MM.1S (cell line): ENCODE measurements at places on chromosomes 4 and X.

GRCh38 chrX:97308171-97308570, 424.5 kb downstream of the RPA4 start:
- DNase-seq, result no peak

DNA sequence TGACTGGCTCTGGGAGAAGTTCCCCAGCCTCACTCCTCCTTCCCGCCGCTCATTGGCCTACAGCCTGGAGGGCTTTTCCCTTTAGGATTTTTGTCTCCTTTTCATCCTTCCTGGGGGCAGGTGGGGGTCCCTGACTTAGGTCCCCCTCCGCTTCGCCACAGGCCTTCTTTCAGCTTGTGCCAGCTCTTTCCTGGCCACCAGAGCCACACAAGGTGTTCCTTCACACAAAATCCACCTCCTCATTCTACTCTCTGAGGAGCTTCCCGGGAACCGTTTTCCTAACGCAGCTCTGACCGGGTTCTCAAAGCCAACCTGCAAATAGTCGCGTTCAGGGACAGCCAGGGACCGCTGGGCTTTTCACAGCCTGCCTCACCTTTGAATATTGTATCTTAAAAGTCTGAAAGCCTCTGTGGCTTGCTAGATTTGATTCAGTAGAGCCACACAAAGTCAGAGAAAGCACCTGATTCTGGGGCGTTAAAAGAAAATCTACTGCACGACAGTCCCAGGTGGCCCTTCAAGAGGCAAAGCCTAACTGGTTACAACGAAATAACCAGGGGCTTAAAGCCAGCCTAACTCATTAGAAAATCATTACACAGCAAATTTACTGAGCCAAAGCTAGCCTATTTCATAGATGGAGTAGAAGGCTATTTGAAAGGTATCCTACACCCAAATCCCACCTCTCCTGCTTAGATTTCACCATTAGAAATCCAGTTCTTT, 731 bp upstream of the GPC3 start:
- DNase-seq, result no peak

GRCh38 chr4:67054896-67055295, 490.4 kb downstream of the CENPC start:
- no peak for DNase-seq

DNA sequence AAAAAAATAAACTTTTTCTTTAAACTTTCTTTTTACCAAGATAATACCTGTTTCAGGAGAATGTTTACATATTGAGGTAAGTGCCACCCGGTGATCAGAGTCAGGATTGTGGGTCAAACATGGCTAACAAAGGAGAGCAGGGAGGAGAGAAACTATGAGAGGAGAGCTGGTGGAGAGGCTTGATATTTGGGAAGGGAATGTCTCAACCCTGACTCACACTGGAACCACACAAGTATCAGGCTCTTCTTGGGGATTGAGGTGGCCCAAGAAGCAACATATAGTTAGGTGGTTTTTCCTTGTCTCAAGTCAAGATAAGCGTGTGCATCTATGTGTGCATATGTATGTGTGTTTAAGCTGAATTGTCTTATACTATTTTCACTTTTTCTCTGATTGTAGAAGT, 6.7 kb downstream of the TCEAL1 start:
- no peak for DNase-seq

GRCh38 chrX:24999511-24999910, 16.3 kb downstream of the ARX start:
- no peak for DNase-seq

GRCh38 chrX:40474205-40474626, 106.6 kb upstream of the ATP6AP2 start:
- no peak for DNase-seq

DNA sequence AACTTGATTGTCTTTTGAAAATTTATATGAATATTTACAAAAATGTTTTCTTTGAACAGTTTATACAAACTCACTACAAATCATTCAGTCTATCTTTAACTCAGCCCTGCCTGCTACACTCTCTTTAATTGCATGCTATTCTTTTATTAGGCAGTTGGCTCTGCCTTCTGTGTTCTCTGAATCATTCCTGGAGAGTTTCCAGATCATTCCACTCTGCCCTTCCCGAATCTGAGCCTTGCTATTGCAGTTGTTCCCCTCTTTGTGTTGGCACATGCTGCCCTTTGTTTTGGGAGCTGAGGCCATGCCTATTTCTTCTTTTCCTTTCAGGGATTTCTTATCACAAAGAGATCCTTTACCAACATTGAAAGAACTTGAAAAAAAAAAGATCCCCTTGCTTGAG, 8.7 kb upstream of the TECRL start:
- no peak for DNase-seq

- no peak for DNase-seq
Measured at GRCh38 chrX:131359611-131360010, 70.5 kb upstream of the IGSF1 start.

- no peak for DNase-seq
Measured at GRCh38 chrX:32280921-32281320, 930.4 kb downstream of the DMD start.

GRCh38 chrX:29590921-29591320, 624.4 kb upstream of the MAGEB2 start:
- DNase-seq, result no peak

- DNase-seq, result no peak
Measured at GRCh38 chr4:105158837-105159236, 12.2 kb downstream of the TET2 start.

GRCh38 chr4:73828956-73829355, 7.5 kb upstream of the CXCL6 start:
- no peak for DNase-seq

- no peak for DNase-seq
Measured at GRCh38 chr4:167544391-167544790, 310.1 kb upstream of the SPOCK3 start.

DNA sequence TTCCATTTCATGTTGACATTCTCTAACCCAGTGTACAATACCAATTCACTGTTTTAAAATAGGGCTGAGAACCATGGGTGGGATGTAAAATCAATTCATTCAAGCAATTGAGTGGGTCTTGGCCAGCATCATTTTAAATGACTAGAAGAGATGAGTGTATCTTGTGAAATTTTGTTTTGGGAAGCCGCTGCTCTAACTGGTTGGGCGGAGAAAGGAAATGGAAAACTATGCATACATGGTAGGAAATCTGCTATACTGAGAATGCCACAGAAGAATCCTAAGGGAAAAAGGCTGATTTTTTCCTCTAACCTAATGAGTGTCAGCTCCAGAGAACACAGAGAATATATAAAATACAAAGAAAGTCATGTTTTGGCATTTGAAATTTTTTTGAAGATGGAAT, 54.8 kb upstream of the DCLK2 start:
- no peak for DNase-seq

DNA sequence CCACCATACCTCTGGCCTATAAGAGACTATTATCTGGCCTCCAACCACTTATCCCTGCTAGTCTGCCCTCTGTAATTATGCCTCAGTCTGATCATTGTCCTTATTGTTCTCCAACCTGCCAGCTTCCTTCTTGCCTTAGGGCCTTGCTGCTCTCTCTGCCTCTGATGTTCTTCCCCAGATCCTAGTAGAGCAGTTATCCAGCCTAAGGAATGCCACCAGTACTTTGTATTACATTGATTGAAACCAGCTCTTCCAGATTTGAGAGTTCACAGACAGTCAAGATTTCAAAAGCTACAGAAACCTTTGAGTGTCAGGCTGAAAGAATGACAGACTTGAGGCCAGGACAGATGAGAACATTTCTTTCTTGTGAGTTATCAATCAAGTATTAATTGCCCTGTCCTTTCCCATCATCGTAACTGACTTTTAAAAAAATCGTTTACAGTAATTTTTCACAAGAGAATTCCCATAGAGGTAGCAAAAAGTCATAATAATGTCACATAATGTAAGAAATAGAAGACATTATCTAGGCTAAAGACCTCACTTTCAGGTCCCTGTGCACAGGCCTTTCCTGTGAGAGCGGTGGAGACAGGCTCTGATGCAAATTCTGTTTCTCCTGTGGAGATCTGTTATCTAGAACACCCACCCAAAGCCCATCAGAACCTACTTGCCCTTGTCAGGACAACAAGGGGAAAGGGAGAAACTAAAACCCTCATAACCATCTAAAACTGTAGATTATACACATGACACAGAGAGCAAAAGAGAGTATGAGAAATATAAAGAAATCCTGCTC, 64.1 kb upstream of the GUCY1A1 start:
- DNase-seq, result no peak

GRCh38 chrX:116239944-116240840, 69.6 kb downstream of the AGTR2 start:
- DNase-seq, result no peak

GRCh38 chr4:1371176-1372165, 24.5 kb downstream of the UVSSA start:
- DNase-seq, result no peak

GRCh38 chr4:27176400-27176799, 315.8 kb downstream of the STIM2 start:
- DNase-seq, result peak; percentile 21

- DNase-seq, result no peak
Measured at GRCh38 chr4:5337731-5338130, 286.5 kb downstream of the STK32B start.

GRCh38 chr4:52036886-52037530, 1.1 kb downstream of the SGCB start:
- no peak for DNase-seq

DNA sequence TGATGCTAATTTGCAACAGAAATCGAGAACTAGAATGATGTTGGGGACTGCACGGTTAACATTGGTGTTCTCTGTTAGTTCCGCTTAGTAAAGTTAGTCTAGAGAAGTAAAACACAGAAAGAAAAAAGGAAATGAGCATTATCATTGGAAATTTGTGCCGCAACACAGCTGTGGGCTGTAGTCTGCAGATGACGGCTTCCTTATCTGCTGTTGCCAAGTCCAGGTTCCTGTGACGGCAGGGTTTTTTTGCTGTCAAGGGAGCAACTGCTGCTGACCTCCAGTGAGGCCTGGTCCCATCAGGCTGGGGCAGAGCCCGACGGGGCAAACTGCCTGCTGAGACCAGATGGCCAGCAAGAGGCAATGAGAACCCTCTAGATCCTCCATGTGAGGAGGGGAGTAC, 38.9 kb upstream of the PHEX start:
- DNase-seq, result no peak

GRCh38 chr4:15001248-15001868, 923 bp upstream of the CPEB2 start:
- peak; percentile 71 for DNase-seq

GRCh38 chr4:48854982-48855381, 24.1 kb downstream of the OCIAD1 start:
- no peak for DNase-seq
